ENCODE measurements at places on chromosomes 12 and 14.

GRCh38 chr14:26401179-26401968, 196.5 kb downstream of the NOVA1 start:
- DNase-seq: no peak

DNA sequence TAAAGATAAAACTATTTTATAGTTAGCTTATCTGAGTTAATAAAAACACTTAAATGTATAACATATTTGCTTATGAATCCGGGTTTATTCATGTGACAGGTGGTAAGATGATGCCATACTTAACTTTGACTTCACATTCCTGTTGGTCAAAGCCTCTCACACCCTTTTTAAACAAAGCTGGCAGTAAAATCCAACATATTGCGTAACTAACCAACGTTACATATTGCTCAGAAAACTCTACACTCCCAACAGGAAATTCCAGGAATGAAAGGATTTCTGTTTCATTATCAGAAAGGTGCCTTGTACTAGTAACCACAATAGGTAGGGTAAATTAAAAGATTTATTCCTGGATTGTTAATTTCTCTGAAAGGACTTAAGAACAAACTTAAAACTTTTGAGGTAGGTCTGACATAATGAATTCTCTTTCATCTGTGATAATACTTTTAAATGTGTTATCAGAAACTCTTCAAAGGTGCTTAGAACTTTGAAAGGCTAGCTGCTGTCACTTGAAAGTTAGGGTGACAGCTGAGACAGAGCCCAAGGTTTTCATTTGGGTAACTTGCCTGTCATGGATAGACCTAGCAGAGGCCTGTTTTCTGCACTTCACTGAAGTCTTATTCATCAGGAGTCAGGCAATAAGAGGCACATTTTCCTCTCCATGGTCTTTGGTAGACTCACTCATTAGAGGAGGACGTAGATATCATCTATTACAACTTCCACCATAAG, 23.8 kb upstream of the CATSPERB start:
- no peak for DNase-seq

DNA sequence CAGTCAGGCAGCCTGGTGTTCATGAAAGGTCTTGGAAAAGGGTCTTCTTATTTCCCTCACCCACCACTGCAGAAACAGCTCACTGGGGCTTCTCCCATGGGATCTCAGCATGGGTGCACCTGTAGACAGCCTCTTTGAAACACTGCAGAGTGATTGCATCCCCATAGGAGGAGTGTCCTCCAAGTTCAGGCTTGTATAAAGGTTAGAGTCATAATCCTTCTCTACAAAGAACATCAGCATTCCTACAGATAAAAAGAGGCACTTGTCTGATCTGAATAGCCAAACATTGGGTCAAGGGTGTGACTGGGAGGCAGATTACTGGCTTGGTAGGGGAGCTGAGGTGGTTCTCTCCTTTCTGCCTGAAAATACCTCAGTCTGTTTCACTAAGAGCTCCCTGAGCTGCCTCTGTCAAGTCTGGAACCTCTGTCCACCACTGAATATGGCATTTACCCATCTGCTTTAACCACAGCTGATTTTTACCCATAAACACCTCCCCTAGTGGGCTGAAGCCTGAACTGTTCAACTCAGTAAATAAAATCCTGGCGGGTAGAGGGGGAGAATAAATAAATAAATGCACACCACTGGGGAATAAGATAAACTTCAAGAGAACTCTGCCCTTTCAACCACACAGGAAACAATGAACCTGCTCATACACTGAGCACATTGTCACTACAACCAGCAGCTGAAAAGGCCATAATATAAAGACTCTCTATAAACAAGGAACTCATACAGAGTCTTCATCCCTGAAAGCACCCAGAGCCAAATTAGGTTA, 120.7 kb upstream of the SCAF11 start:
- no peak for DNase-seq

GRCh38 chr12:127635838-127636237, 631.1 kb upstream of the TMEM132C start:
- no peak for DNase-seq

- DNase-seq: no peak
These were observed 90.1 kb downstream of the ADCK1 start for GRCh38 chr14:77889971-77890442.

DNA sequence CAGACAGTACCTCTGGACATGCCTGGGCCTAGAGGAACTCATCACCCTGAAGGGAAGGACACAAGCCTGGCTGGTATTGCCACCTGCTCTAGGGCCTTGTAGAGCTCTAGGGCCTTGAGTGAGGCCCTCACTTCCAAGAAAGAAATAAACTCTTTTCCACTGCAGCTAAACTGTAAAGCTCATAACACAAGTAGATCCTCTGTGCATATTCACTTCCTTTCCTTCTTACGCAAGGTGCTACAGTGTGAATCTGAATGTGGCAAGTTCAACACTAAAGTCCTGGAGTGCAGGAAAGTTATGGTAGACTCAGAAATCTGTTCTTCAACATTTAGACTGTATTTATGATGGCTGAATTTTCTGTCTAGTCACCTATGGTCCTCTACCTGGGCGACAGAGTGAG, 14.5 kb downstream of the RNASE3 start:
- no peak for DNase-seq

DNA sequence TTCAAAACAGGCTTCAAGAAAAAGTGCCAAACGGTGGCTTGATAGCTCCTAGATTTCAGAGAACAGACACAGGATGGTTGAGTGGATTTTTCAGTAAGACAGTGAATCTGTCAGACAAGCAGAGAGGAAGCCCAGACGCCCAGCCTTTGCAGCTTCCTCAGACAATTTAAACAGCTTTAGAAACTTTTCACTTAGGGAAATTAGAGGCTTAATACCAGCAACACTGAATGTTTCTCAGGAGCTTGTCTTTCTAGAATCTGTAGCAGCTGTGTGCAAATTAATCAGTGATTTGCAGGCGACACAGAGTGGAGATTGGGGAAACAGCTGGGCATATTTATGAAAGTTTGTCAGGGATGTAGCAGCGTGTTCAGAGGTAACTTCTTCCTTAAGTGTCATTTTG, 362.1 kb downstream of the GALC start:
- no peak for DNase-seq

DNA sequence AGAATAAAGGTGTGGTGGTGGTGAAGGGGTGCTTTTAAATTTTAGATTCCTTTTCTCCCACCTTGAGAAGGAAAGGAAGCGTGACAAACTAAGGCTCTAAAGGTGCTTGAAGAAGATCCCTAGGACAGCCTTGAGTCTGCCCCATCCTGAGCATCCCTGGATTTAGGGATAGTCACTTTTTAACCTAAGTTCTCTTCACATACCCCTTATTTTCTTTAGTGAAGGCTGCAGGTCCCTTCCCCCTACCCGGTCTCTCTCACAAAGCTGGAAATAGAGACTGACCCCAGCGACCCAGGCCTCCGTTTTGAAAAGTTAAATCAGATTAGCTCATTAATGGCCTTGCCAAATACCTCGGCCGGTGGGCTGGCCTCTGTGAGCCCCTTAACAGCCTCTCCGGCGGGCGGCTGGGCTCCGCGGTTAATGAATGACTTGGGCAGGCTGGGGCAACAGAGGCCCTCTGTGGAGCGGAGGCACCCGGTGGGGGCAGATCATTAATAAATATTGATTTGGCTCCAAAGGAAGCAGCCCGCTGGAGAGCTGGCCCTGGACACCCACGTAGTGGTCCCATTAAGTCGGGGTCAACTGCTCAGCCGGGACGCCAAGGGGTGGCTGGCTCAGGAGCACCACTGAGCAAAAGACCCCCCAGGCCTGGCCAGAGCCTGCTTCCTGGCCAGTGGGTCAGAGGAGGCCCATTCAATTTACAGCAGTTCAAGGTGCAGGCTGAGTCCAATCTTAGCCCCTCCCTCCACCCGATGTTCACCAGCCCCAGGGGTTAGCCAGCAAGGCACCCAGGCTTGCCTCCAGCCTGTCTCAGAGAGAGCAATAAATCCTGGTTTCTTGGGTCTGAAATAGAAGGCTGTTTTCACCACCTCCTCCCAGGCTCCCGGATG, 31.8 kb downstream of the PAH start:
- DNase-seq: no peak

DNA sequence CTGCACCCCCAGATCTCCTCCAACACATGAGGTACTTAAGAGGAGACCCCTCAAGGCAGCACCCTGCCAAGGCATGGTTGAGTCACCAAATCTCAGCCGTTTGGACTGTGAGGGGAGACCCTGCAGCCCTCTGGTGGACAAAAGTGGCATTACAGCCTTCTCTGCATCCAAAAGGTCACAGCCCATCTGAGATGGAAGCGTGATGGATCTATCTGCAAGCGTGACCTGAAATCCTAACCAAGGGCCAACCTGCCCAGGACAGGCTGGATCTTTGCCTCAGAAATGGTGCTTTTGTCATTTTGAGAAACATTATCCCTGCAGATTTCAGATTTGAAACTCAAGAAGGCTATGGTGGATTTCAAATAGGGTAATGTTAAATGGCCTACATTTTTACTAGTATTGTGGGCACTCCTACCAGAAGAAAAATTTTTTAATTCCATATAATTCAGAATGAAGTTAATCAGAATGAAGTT, 23.7 kb upstream of the DHRS4 start:
- peak; percentile 45 for DNase-seq

- DNase-seq: no peak
These were observed 1.4 kb downstream of the PPM1A start for GRCh38 chr14:60250257-60251035.

DNA sequence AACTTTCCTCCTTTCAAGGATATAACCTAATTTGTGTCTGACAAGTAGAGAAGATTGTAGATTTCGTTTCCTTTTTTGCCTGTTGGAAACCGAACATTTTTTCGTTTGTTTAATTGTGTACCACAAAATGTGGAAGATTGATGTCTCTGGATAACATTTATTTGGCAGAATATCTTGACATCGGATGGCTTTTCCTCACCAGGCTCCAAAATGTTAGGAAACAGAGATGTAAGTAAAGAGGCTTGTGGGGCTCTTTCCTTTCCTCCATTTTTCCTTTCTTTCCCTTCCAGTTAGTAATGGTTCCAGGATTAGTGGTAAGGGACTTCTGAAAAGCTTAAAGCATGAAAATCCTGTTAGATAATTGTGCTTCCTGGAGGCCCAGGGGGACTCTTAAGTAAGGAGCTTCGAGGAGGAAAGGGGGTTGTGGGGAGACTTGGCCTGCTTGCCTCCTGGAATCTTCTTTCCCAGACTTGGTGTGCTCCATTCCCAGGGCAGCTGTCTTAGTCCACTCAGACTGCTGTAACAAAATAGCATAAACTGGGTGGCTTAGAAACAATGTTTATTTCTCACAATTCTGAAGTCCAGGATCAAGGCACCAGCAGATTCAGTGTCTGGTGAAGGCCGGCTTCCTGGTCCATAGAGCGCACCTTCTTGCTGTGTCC, 243.1 kb upstream of the PWP1 start:
- DNase-seq: no peak

GRCh38 chr14:105136401-105137322, 31.9 kb downstream of the JAG2 start:
- no peak for DNase-seq

- no peak for DNase-seq
These were observed 362.1 kb downstream of the RAD51B start for GRCh38 chr14:68181519-68182326.

DNA sequence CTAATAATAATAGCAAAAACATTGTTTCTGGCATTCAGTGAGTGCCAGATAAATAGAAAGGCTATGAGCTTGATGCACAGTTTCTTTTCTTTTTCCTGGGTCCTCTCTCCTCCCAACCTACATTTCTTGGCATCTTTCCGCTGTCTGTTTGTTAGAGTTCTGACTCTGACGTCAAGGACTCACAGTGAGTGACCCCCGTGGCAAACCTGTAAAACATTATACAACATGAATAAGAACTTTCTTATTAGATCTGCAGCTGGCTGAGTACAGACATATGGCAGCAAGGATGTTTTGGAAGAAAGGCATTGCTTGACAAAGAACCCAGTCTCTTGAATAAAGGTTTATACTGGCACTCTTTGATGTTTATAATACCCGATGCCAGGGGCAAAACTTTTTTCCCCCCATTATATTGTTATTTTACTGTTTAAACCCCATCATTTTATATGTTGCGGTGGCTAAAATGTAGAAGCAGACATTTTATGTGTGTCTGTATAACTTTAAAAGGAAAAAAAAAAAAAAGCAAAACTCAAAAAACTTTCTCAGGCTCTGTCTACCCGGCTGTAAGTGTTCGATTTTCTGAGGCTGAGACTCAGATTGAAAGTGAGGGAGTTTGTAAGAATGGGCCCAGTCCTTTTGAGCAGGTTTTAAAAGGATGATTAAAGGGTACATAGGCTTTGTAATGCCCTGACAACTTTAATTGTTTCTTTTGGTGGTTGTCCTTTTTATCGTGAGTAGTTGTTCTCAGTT, 159.3 kb downstream of the PDE3A start:
- no peak for DNase-seq

DNA sequence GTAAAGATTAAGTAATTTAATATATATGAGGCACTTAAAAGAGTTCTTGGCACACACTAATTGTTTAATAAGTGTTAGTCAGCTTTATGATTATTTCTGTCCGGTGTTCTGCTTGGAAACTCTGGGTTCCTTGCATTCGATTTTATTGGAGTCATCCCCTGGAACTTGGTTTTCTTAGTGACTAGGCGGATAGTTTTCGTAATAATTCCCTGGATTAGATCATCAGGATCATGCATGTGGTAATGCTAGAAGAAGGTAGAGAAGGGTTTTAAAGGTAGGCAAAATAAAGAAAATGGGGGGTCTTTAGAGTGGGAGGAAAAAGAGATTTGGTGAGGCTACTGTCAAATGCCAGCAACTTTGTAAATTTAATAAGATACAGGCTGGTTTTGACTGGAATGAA, 88.4 kb downstream of the MYF5 start:
- DNase-seq: no peak

DNA sequence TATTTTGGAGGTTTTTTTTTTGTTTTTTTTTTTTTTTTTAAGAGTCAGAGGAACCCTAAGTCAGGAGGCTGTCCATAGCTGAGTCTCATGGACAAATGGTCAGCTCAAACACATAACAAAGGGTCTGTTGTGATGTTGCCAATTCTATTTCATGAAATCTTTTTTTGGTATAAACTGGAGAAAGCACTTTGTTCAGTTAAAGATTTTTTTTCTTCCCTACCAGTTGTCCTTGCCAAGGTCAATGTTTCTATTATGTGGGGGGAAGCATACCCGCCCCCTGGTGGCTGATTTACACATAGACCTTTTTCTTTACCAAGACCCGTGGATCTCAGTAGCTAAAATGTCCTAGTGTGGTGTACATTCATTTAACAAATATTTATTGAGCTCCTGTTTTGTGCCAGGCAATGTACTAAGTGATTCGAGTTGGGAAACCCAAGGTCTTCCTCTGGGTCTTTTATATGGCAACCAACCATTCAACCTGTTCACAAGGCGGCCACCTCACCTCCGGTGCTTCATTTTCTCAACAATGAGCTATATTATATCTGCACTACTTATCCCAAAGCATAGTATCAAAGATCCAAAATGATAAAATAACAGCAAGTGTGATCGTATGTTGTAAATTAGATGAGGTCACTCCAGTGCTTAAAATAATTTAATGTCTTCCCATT, 214.5 kb downstream of the PAH start:
- no peak for DNase-seq

DNA sequence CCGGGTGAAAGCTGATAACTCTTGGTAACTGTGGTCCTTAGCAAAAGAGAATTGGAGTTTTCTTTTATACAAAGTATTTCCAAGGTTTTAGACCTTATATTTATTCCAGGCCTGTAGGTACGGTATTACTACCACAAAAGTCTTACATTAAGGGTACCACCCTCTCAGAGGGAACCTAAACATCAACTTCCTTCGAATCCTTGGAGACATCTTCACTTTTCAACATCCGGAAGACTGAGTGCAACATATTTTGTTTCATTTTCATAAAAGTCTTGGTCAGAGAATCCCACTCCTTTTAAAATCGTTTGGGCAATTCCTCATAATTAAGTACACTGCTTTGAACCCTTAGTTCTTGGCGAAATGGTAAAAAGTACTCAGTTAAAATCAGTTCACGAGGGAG, 1.2 kb downstream of the CNOT2 start:
- no peak for DNase-seq

- no peak for DNase-seq
These were observed 31.0 kb downstream of the PEBP1 start for GRCh38 chr12:118166946-118167345.
